ENCODE measurements at places on chromosomes 5 and 9. TPM values are rescaled to one million over a fixed set of nuclear protein-coding genes. Genes with fewer than 3 reads are reported as not detected.
A peak's percentile ranks its signal among the peaks of the same experiment; 100 is the strongest.

- no peak overlapping the region for H3K27ac ChIP-seq
- DNase-seq: no peak
- peaks cover 6% of the 10 kb centered on the region for H3K27me3 ChIP-seq
- H3K4me3 ChIP-seq: no peak overlapping the region
These were observed 263.5 kb downstream of the CD180 start for GRCh38 chr5:66933066-66933465.

The TNFSF8 gene
- 15.9 TPM for total RNA-seq

GRCh38 chr5:159385536-159385935 lies 55.2 kb upstream of the IL12B start:
- H3K27ac ChIP-seq: no peak overlapping the region
- no peak overlapping the region for H3K4me3 ChIP-seq
- no peaks in the 10 kb centered on the region for H3K27me3 ChIP-seq
- H3K4me1 ChIP-seq: no peaks in the 10 kb centered on the region
- no peaks in the 10 kb centered on the region for H3K36me3 ChIP-seq

DNA sequence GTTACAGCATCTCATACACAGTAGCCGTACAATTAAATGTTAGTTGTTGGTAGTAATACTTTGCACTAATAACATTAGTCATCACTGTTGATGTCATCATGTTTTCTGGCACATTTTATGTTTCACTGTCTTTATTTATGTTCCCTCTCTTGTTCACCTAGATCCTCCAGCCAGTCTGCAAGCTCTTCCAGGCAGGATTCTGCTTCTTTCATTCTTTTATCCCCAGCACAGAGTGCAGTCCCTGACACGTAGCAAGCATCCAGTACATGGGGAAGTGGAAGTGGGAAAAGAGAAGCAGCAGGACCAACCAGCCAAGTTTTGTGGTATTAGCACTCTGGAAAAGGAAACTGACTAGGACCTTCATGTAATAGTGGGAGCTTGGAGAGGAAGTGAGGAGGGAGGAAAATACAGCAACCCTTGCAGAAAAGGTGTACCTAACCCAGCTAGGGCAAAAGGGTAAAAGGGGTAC lies 89.7 kb upstream of the SLC44A1 start:
- H3K4me1 ChIP-seq: peaks cover 25% of the 10 kb centered on the region
- H3K27ac ChIP-seq: no peak overlapping the region
- no peaks in the 10 kb centered on the region for H3K27me3 ChIP-seq

- H3K4me3 ChIP-seq: no peak overlapping the region
- no peaks in the 10 kb centered on the region for H3K27me3 ChIP-seq
- no peaks in the 10 kb centered on the region for H3K36me3 ChIP-seq
- H3K4me1 ChIP-seq: no peaks in the 10 kb centered on the region
- H3K27ac ChIP-seq: no peak overlapping the region
- no peak for DNase-seq
These were observed 106.3 kb upstream of the IRX1 start for GRCh38 chr5:3489239-3489843.

- no peak for DNase-seq
- peaks cover 26% of the 10 kb centered on the region for H3K4me1 ChIP-seq
- H3K27me3 ChIP-seq: peaks cover 43% of the 10 kb centered on the region
- no peak overlapping the region for H3K4me3 ChIP-seq
These were observed 3.0 kb upstream of the PCDH1 start for GRCh38 chr5:141880961-141881801.

DNA sequence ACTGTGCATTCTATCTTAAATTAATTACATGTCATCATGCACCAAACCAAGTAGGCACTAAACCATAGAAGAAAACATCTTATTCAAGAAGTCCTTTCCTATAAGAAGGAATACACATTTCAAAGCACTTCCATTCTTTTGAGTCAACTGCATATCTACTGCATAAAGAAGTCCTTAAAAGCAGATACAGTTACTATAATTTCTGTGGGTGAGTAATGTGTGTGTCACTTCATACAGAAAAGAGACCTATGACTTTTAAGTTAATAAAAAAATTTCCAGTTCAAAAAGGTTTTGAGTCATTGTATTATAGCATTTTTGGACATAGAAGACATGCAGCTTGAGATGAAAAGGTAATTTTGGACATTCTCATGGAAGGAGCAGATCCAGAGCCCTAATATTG lies 125.0 kb downstream of the DTWD2 start:
- no peak overlapping the region for H3K4me3 ChIP-seq
- H3K36me3 ChIP-seq: peaks cover 19% of the 10 kb centered on the region
- no peak for DNase-seq
- H3K27ac ChIP-seq: no peak overlapping the region
- no peaks in the 10 kb centered on the region for H3K27me3 ChIP-seq
- H3K4me1 ChIP-seq: peaks cover 2% of the 10 kb centered on the region

GRCh38 chr5:2534251-2534650 lies 217.2 kb downstream of the IRX2 start:
- H3K27ac ChIP-seq: no peak overlapping the region
- no peaks in the 10 kb centered on the region for H3K27me3 ChIP-seq
- H3K4me1 ChIP-seq: no peaks in the 10 kb centered on the region
- no peak for DNase-seq
- H3K4me3 ChIP-seq: no peak overlapping the region

DNA sequence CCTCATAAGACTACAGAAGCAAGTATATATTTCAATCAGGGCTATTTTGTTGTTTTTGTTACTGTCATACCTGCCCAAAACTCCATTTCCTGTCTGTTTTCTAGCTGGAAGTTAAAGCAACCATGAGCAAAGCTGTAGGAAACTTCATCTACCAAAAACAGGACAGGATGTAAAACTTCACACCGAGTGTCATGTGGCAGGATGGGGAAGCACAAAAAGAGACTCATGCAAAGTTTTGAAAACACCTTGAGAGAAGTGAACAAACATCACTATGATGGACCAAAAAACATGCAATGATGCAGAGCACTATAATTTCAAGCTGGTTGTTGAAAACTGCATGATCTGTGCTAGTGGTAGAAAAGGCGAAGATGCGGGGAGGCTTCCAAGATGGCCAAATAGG lies 6.3 kb upstream of the GZMA start:
- no peaks in the 10 kb centered on the region for H3K27me3 ChIP-seq
- H3K4me1 ChIP-seq: peaks cover 48% of the 10 kb centered on the region
- peak overlapping the region; percentile 93 for H3K27ac ChIP-seq
- peaks cover 30% of the 10 kb centered on the region for H3K36me3 ChIP-seq

GRCh38 chr9:137740312-137740711 lies 121.5 kb downstream of the EHMT1 start:
- no peak overlapping the region for H3K27ac ChIP-seq
- H3K36me3 ChIP-seq: no peaks in the 10 kb centered on the region
- DNase-seq: no peak
- H3K4me1 ChIP-seq: peaks cover 18% of the 10 kb centered on the region

DNA sequence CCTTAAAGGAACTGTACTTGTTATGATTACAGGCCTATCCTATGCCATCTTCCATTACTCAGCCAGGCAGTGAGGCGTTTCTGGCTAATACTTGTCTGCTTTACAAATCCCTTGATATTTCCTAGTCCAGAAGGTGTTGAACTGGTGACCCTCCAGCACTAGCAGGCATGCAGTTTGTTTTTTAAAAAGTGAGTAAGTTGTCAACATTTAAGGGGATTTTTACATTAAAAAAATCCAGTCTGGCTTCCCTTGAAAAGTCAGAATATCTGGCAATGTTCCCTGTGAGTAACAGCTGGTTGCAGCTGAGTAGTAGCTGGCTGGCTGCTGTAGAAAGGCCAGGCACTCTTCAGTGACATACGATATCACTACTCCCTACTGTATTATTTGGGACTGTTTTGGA lies 21.8 kb downstream of the GRIN3A start:
- peaks cover 39% of the 10 kb centered on the region for H3K27me3 ChIP-seq
- no peaks in the 10 kb centered on the region for H3K36me3 ChIP-seq
- no peaks in the 10 kb centered on the region for H3K4me1 ChIP-seq
- DNase-seq: no peak

The NME5 gene
- total RNA-seq: not detected

The PCDHGB7 gene
- total RNA-seq: 0.16 TPM

GRCh38 chr5:88203981-88204750 lies 64.5 kb downstream of the TMEM161B start:
- peaks cover 6% of the 10 kb centered on the region for H3K4me1 ChIP-seq
- H3K27me3 ChIP-seq: no peaks in the 10 kb centered on the region
- DNase-seq: peak; percentile 42
- H3K36me3 ChIP-seq: peaks cover 70% of the 10 kb centered on the region

- H3K36me3 ChIP-seq: peaks cover 10% of the 10 kb centered on the region
- H3K27ac ChIP-seq: peak overlapping the region; percentile 96
- no peak for DNase-seq
- peak overlapping the region; percentile 87 for H3K4me3 ChIP-seq
- H3K4me1 ChIP-seq: peaks cover 16% of the 10 kb centered on the region
These were observed 1.0 kb upstream of the RABL6 start for GRCh38 chr9:136806631-136807201.

GRCh38 chr9:23412046-23412445 lies 414.0 kb downstream of the ELAVL2 start:
- H3K4me3 ChIP-seq: no peak overlapping the region
- no peaks in the 10 kb centered on the region for H3K27me3 ChIP-seq
- H3K4me1 ChIP-seq: no peaks in the 10 kb centered on the region

DNA sequence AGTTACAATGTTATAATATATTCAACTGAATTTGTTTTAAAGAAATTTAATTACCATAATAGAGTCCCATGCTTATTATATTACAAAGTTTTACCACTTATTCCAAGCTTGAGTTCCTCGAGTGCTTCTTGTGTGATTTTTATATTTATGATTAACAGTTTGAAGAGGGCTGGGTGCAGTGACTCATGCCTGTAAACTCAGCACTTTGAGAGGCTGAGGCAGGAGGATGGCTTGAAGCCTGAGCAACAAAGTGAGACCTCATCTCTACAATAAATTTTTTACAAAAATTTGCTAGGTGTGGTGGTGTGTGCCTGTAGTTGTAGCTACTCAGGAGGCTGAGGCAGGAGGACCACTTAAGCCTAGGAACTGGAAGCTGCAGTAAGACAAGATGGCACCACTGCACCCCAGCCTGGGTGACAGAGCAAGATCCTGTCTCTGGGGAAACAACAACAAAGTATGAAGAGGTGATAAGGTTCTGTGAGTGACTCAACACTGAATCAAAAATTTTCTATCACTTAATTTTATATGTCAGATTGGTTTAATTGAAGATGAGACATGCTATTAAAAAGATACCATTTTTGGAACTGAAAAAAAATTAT lies 9.2 kb downstream of the POC5 start:
- H3K27me3 ChIP-seq: no peaks in the 10 kb centered on the region
- H3K4me3 ChIP-seq: no peak overlapping the region
- H3K36me3 ChIP-seq: no peaks in the 10 kb centered on the region

The CMYA5 gene
- 0.27 TPM for total RNA-seq

The LYSMD3 gene
- 25.1 TPM for total RNA-seq

DNA sequence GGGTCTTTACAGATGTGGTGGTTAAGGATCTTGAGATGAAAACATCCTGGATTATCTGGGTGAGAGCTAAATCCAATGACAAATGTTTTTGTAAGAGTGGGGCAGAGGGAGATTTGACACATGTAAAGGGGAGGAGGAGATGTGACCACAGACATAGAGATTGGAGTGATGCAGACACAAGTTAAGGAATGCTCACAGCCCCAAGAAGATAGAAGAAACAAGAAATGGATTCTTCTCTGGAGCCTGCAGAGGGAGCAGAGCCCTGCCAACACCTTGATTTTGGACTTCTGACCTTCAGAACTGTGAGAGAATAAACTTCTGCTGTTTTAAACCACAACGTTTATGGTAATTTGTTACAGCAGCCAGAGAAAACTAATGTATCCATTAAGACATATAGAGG lies 21.7 kb downstream of the ITGA2 start:
- H3K4me1 ChIP-seq: peaks cover 10% of the 10 kb centered on the region
- H3K36me3 ChIP-seq: no peaks in the 10 kb centered on the region
- no peak overlapping the region for H3K27ac ChIP-seq
- no peaks in the 10 kb centered on the region for H3K27me3 ChIP-seq
- no peak for DNase-seq

The CDH9 gene
- total RNA-seq: not detected

GRCh38 chr5:151100681-151101080 lies 19.8 kb upstream of the TNIP1 start:
- H3K27ac ChIP-seq: peak overlapping the region; percentile 70
- H3K4me1 ChIP-seq: peaks cover 48% of the 10 kb centered on the region
- DNase-seq: no peak

The CTNNA1 gene
- 5.7 TPM for total RNA-seq

The SLC12A2 gene
- 16.4 TPM for total RNA-seq

- DNase-seq: no peak
- H3K36me3 ChIP-seq: no peaks in the 10 kb centered on the region
- H3K27me3 ChIP-seq: peaks cover 20% of the 10 kb centered on the region
- no peak overlapping the region for H3K27ac ChIP-seq
- H3K4me3 ChIP-seq: no peak overlapping the region
- no peaks in the 10 kb centered on the region for H3K4me1 ChIP-seq
These were observed 46.6 kb downstream of the OSMR start for GRCh38 chr5:38892363-38892762.

DNA sequence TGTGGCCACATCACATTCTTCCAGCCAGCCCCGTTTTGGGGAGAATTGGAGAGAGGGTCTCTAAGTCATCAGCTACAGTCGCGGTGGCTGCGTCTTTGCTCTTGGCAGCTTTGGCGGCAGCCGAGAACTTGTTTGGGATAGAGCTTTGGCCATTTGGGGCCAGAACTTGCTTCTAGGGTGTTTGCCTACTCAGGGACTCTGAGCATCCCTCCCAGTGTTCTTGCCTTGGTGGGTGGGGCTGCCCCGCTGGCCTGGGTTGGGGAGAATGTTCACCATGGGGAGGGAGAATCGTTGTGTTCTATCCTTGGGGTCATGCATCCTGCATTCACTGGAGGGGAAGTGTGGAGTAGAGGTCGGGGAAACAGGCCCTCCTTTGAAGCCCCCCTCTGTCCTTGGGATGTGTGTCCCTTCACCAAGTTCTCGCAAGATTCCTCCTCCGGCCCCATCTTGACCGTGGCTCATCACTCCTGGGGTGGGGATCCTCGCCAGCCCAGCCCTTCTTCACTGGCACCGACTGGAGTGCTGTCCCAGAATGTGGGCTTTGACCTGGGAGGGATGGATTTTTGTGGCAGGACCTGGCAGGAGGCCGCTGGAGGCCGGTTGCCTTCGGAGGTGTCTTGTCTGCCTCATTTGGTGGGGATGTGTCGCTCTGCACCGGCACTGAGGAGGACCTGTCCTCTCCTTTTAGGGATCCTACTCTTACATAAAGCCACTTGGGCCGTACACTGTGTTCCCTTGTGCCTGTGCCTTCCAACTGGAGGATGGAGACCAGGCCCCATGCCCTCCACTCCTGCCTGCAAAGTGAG lies 3.5 kb downstream of the PHF2 start:
- no peak overlapping the region for H3K27ac ChIP-seq
- no peak overlapping the region for H3K4me3 ChIP-seq
- DNase-seq: no peak

- peaks cover 27% of the 10 kb centered on the region for H3K27me3 ChIP-seq
- no peaks in the 10 kb centered on the region for H3K4me1 ChIP-seq
- no peaks in the 10 kb centered on the region for H3K36me3 ChIP-seq
- no peak overlapping the region for H3K4me3 ChIP-seq
- no peak for DNase-seq
- no peak overlapping the region for H3K27ac ChIP-seq
These were observed 160.5 kb upstream of the MSX2 start for GRCh38 chr5:174563899-174564298.
